ENCODE measurements at places on chromosomes 16 and 17.

- DNase-seq: peak; percentile 54
These were observed 790 bp downstream of the TRADD start for GRCh38 chr16:67158637-67159600.

- no peak for DNase-seq
These were observed 5.5 kb downstream of the ZNF688 start for GRCh38 chr16:30565984-30566383.

DNA sequence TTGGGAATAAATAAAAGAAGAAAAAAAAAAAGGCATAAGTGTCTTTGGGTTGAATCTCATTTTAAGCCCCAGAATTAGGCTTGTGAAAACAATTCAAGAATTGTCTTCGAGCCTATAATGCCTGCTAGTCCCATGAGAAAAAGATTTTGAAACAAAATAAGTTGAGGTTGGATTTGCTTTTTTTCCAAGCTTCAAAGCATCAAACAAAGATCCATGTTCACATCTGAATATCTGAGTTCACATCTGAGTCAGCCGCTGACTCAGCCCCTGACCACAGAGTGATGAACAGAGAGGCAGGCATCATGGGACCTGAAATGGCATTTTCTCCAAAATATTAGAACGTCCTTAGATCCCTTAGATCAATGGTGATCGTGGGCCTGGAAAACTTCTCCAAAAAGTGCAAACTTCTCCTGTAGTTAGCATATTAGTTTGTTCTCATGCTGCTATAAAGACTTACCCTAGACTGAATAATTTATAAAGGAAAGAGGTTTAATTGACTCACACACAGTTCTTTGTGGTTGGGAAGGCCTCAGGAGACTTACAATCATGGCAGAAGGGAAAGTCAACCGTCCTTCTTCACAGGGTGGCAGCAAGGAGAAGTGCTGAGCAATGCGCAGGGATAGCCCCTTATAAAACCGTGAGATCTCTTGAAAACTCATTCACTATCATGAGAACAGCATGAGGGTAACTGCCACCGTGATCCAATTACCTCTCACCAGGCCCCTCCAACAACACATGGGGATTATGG lies 294.6 kb upstream of the HSBP1 start:
- no peak for DNase-seq

- no peak for DNase-seq
These were observed 1.6 kb upstream of the DHRS11 start for GRCh38 chr17:36590082-36590481.

DNA sequence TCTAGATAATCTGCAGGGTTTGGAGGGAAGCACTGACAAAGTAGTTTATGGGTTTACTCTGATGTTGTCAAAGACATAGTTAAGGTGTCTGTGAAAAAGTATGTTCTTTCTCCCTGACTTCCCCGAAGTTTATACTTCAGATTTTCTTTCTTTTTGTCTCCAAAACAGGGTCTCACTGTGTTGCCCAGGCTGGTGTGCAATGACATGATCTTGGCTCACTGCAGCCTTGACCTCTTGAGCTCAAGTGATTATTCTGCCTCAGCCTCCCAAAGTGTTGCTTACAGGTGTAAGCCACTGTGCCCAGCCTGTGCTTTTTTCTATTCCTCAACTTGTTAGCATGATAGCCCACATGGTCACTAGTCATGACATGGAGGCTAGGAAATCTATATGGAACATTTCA lies 20.9 kb downstream of the SF3B3 start:
- no peak for DNase-seq

DNA sequence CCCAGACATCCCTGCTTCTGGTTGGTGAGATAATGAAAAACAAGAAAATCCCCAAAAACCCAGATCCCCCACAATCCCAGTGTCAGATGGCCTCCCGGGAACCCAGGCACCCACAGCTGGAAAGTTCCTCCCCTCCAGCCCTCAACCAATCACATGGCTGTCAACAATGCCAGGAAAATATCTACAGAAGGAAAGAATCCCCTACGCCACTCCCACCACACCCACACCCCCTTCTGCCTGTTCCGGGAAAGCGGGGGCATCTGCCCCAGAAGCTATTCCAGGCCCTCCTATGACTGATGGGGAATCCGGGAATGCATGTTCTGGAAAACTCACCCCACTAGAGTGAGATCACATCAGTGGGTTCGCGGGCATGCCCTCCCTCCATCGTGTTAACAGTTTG lies 1.8 kb downstream of the TMEM95 start:
- no peak for DNase-seq

- no peak for DNase-seq
These were observed 2.4 kb downstream of the JPT1 start for GRCh38 chr17:75151930-75152329.

- no peak for DNase-seq
These were observed 2.1 kb downstream of the SPATA22 start for GRCh38 chr17:3469529-3469928.

DNA sequence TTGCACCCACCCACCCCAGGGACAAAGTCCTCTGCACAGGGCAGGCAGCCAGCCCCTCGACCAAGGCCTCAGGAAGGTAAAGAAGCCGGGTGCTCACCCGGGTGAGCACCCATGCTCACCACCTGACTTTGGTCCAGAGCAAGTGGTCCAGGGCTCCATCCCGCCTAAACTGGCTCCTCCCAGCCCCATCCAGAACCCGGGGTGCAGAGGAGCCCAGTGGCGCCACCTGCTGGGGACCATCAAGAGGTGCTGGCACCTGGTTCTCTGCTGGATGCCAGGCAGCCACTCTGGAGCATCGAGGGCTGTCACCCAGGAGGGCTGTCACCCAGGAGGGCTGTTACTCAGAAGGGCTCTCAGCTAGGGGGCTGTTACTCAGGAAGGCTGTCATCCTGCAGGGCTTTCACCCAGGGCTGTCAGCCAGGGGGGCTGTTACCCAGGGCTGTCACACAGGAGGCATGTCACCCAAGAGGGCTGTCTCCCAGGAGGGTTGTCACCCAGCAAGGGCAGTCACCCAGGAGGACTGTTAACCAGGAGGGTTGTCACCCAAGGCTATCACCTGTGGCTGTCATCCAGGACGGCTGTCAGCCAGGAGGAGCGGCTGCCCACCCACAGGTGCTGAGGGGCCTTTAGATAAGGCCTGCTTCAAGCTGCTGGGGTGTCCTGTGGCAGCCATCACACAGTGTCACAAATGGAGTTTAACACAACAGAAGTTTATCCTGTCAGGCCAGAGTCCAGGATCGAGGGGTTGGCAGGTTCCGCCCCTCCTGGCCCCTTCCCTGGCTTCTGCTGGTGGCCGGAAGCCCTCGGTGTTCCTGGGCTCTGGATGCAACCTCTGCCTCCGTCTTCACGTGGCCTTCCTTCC lies 98.5 kb downstream of the TNFRSF13B start:
- peak; percentile 36 for DNase-seq

DNA sequence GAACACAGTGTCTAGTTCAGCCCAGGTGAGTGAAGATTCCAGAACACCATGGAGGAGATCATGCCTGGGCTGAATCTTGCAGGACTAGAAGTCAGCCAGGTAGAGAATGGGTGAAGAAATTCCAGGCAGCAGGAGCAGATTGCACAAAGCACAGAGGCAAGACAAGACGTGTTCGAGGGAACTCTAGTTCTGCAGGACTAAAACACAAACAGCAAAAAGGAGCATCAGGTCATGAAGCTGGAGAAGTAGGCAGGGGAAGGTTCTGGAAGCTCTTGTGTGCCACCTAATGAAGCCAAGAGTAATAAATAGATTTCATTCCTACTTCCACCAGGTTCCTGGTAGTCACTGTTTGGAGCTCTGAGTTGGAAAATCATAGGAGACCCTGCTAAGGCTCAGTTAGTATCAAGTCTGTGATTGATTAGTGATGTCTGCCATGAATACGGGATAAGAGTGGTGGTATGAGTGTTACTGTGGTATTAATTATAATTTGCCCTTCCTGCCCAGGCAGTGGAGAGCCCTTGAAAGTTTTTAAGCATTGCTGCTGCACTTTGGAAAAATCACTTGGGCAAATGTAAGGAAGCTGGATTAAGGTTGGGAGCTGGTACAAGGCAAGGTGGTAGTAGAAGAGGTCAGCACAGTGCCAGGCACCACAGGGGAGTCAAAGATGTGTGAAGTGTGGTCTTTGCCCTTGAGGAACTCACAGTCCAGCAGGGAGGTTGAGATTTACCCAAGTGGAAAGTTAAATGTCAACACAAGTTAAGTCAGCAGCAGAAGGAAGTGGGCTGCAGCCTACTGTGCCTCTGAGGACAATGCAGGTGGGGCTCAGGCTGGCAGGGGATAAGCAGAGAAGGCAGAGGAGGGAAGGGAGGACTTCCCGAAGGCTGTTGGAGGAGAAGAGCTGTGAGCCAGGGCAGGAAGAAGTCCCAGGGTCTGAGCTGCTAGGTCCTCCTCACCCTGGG lies 13.5 kb upstream of the FOXN1 start:
- DNase-seq: no peak

GRCh38 chr16:28925386-28926228 lies 569 bp upstream of the RABEP2 start:
- DNase-seq: peak; percentile 69

DNA sequence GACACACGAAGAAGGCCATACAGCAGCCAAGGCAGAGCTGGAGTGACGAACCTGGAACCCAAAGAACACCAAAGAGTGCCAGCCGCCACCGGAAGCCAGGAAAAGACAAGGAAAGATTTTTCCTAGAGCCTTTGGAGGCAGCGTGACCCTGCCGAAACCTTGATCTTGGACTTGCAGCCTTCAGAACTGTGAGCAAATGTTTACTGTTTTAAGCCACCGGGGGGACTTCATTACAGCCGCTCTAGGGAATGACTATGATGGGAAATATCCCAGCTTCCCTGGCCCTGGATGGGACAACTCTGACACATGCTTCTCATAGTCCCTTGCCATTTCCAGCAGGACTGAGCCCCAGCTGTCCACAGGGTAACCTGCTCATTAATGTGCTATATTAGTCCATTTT lies 270.6 kb downstream of the HAPSTR1 start:
- DNase-seq: no peak

- DNase-seq: no peak
These were observed 9.8 kb upstream of the MYH3 start for GRCh38 chr17:10666906-10667305.

GRCh38 chr17:64066716-64067115 lies 46.3 kb upstream of the ICAM2 start:
- no peak for DNase-seq

- no peak for DNase-seq
These were observed 168.1 kb downstream of the XYLT1 start for GRCh38 chr16:17302620-17303019.

- no peak for DNase-seq
These were observed 15.4 kb downstream of the VASN start for GRCh38 chr16:4386951-4387565.
